ENCODE measurements at places on chromosomes 2 and 18.

GRCh38 chr2:201806442-201807170 is at the start of gene CDK15:
Gene CDK15 (plus strand): TSS chr2:201806537. CDS start chr2:201806665, 128 bp downstream.
- DNase-seq, result no peak

- no peak for DNase-seq
These were observed 187.3 kb upstream of the CTAGE1 start for GRCh38 chr18:22604986-22605421.

DNA sequence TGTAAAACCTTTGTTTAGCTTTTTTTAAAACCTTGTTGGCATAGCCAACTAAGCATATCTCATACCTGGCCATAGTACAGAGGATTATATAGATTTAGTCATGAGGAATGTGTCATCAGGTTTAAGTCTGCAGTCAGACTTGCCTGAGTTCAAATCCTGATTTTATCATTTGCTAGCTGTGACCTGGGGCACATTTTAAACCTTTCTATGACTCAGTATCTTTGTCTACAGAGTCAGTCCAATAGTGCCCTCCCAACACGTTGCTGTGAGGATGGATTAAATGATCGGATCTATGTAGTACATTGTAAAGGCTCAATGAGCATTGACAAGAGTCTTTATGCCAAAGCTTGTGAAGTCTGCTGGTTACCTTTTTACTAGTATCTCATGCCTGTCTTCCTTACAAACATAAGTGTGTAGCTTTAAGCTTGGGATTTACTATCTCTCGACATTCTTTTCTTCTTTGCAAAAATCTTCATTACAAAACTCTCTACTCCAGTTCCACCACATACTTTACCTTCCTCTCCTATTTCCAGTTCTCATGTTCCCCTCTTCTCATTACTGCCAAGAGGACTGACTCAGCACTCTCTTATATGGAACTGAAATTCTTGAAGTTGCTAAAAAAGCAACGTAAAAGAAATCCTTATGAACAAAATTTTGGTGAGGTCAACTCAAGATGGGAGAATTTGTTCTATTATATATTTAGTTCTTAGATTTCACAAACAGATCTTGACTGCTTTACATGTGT is 68.1 kb upstream of the RBMS1 start:
- no peak for DNase-seq

DNA sequence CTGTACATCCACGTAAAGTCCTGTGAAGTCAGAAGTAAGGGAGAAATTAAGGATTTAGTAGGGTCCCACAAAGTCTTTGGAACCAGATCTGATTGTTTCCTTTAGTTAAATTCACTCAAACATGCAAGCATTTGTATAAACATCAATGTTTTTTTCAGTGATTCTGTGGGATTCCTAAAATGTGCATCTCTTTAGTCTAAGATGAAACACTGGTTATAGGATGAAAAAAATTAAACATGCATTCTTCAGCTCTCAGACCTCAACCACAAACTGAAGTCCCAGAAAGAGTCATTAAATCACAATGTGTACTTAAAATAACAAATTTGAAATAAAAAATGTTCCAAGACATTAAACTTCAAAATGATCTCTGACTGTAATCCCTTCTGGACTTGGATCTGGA is 76.5 kb upstream of the APCDD1 start:
- DNase-seq, result no peak

DNA sequence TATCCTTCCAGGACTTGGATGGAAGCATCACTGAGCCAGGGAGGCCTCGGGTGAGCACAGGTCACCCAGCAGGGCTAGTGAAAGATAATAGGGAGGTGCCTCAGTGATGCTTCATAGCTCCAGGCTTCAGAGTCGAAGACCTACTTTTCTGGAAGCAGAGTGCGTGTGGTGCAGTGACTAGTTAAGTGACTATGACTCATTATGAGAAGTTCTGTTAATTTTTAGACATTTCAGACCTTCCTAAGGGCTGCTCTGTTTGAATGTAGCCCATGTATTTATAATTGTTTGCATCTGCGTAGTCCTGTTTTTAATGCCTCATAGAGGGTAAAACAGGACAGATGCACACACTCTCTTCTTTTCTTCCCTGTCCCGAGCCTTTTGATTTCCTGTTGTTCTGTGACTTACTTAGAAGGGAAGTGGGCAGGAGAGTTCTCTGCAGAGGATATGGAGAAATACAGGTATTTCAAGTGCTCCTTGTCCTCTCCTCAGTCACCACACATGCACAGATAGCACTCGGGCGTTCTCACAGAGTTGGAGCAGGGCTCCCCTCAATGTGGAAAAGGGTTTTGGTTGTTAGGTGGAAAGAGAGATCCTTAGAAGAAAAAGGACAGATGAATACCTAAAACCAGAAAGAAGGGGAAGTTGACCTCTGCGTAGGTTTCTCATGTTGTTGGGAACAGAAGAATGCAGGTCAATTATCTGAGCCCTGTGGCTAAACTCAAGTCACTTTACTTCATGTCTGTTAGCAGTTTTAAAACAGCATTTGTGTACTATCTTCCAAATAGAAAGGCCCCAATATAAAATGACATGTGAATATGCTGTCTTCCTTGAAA is 34.7 kb downstream of the RALB start:
- no peak for DNase-seq

GRCh38 chr2:178287652-178288344 is 93.5 kb downstream of the OSBPL6 start:
- no peak for DNase-seq

DNA sequence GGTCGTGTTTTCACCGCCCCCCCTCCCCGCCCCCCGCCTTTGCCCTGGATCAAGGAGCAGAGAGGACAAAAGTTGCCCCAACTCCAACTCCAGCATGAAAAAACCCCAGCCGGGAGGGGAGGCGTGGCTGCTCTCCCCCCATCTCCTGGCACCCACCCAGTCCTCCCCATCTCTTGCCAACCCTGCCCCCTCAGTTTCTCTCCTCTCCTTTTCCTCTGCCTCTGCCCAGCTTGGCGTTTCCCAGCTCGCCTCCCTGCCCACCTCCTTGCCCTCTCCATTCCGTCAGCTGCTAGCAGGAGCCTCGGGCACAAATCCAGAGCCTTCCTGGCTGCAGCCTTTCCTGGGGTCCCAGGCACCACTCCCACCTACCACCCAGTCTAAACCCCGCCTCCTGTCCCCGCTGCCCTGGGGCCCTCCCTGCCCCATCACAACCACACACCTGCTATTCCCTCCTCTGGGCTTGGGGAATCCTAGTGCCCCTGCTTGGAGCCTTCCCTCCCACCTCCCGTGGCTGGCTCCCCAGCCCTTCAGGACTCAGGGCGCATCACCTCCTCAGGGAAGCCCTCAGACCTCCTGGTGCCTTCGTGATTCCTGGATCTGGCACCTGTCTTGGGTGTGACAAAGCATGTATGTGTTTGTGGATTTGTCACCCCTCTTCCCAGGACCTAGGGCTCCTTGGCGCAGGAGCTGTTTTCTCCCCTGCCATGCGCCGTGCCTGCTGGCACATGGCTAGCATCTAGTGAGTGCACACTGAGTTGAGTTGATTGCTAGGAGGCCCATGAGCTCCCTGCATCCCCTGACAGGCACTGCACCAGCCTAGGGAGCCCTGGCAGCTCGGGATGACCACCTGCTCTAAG is 209.1 kb downstream of the TFCP2L1 start:
- no peak for DNase-seq

DNA sequence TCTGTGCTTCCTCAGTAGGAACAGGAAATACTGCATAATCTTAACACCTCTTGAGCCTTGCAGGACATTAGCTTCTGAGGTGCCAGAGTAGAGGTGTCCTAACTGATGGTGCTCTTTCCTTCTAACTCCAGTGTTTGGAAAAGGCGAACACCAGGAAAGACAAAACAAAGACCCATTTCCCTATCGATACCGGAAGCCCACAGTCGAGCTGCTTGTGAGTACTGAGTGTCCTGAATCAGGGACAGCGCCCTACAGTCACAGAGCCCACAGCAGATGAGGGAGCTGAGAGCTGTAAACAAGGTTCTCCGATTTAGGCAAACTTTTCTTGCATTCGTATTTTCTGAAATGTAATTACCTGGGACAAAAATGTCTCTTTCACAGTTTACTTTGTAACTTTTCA is 50.7 kb downstream of the SLC14A2 start:
- no peak for DNase-seq

- no peak for DNase-seq
These were observed 294.4 kb upstream of the PIK3C3 start for GRCh38 chr18:41660654-41661053.

GRCh38 chr2:129754421-129754820 is 225.0 kb upstream of the RAB6C start:
- DNase-seq, result no peak

DNA sequence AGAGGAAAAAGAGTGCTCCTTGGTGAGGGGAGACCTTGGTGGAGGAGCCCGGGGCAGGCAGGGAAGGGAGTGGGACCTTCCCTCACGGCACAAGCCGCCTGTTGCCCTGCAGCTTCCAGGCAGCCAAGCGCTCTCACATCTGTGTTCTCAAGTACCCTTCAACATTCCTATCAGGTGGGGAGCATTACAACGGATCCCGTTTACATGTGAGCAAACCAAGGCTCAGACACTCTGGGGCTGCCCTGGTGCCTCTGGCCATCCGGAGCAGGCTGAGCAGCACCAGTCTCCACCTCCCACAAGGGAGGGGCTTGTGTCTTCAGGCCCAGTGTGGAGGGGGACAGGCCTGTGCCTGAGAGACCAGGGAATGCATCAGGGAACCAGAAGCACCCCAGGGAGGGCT is 57.9 kb downstream of the AQP12A start:
- no peak for DNase-seq

DNA sequence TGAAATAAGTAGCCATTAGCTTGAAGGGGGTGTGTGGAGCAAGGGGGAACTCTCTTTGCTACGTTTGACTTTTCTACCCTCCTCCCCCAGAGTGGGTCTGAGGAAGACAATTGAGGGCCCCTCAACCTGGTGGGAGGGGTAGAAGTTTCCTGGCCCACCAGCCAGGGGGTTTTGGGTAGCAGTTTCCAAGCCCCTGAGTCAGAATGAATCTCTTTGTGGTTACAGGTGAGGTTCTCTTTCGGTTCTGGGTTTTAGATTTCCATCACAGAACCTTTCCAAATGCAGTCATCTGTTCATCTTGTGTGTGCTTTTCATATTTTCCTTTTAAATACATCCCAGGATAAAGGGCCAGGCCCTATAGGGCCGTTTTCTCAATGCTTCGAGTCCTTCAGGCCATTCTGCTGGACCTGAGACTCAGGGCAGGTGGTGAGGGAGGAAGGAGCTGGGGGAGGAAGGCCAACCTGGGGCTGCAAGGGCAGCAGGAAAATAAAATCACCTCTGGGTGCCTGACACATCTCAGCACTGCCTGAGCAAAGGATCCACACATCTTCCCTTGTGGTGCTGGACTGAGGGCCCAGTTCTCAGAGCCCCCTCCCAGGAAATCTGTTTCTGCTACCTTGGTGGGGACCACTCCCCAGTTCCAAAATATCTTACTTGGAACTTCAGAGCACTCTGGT is 4.7 kb downstream of the LBH start:
- DNase-seq, result no peak

GRCh38 chr2:20672201-20672951 is 5.4 kb downstream of the GDF7 start:
- DNase-seq, result no peak

All from stimulated activated CD4-positive, alpha-beta T cell treated with anti-CD3 and anti-CD28 coated beads, Interleukin-1b, Interleukin-23, amount 100 ng/mL, for 1 hour (primary cell).